Breast epithelium (tissue), 4 donors: ENCODE measurements at places on chromosomes 7 and 10.

GRCh38 chr10:131354380-131354779 is 42.9 kb upstream of the TCERG1L start:
- no peaks in the 10 kb centered on the region for H3K4me1 ChIP-seq
- no peak overlapping the region for H3K27ac ChIP-seq
- H3K36me3 ChIP-seq = no peaks in the 10 kb centered on the region
- DNase-seq = no peak
- no peak overlapping the region for H3K4me3 ChIP-seq

GRCh38 chr10:112265745-112266144 is 17.5 kb upstream of the TECTB start:
- no peaks in the 10 kb centered on the region for H3K27me3 ChIP-seq
- no peak overlapping the region for H3K4me3 ChIP-seq
- H3K36me3 ChIP-seq = no peaks in the 10 kb centered on the region

- no peaks in the 10 kb centered on the region for H3K27me3 ChIP-seq
- no peak for DNase-seq
- peak overlapping the region; percentile 95 for H3K4me3 ChIP-seq
- H3K36me3 ChIP-seq = no peaks in the 10 kb centered on the region
Observed at GRCh38 chr7:92246360-92247101, 757 bp downstream of the ANKIB1 start.

DNA sequence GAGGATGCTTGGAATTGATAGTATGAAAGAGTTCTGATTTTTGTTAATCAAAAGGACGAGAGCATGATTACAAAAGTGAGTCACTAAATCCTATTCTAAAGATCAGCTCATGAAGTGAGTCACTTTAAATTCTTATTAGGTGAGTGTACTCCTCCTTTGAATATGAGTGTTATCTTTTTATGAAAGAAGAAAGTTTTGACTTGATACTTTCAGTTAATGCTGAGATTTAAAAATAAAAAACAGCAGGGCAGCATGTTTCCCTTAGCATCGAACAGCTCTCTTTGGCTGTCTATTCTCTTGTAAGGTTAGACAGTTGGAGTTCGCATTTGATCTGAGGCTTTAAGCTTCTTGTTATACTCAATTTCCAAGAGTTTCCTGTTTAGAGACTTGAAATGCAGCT is 222.0 kb downstream of the TWIST1 start:
- H3K4me3 ChIP-seq = no peak overlapping the region
- H3K27ac ChIP-seq = no peak overlapping the region
- DNase-seq = no peak
- H3K36me3 ChIP-seq = no peaks in the 10 kb centered on the region

- H3K36me3 ChIP-seq = no peaks in the 10 kb centered on the region
- H3K27me3 ChIP-seq = no peaks in the 10 kb centered on the region
- no peaks in the 10 kb centered on the region for H3K4me1 ChIP-seq
- no peak overlapping the region for H3K4me3 ChIP-seq
- no peak for DNase-seq
Observed at GRCh38 chr10:338171-339037, 203.1 kb downstream of the ZMYND11 start.
